ENCODE measurements at places on chromosomes 3 and 15. TPM values are rescaled to one million over a fixed set of nuclear protein-coding genes. Genes with fewer than 3 reads are reported as not detected.
A peak's percentile ranks its signal among the peaks of the same experiment; 100 is the strongest.

PLCL2 gene
- 3.3 TPM for total RNA-seq

- no peak for DNase-seq
These were observed 67.6 kb downstream of the CLASP2 start for GRCh38 chr3:33650495-33650894.

GRCh38 chr15:51131596-51132290 is 37.0 kb upstream of the TNFAIP8L3 start:
- DNase-seq: no peak

DNA sequence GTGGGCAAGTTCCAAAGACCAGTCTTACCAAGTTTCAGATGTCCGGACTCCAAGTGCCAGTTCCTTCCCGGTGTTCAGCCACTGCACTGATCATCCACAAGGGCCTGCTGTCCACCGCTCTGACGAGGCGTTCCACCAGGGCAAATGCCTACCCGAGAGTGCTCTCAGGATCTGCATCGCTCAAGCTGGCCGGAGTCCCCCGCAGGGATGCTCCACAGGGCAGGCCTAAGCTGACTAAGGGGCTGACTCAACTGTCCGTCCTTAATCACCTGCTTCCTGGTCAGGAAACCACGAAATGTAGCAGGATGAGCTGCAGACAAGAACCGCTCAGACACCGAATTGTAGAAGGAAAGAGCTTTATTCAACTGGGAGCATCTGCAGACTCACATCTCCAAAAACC is 341.6 kb downstream of the KCNH8 start:
- DNase-seq: no peak

DNA sequence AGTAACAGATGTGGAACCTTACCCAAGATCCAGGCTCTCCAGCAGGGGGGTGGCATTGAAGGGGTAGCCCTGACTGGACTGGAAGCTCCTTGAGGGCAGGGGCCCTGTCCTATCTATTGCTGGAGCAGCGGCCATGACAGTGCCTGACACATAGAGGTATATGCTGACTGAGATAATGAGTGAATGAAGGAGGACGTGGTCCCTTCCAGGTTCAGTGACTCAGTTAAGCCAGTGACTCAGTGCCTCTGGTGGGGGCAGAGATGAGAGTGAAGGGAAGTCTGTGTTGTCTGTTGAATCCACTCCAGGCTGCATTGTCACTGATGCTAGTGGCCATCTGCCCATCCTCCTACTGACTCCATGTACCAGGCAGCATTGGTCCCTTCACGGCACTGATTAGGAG is 13.0 kb upstream of the CTXND1 start:
- DNase-seq: no peak

GRCh38 chr3:106067711-106068110 is 198.9 kb upstream of the CBLB start:
- no peak for DNase-seq

RASGRF1 gene
- 0.14 TPM for total RNA-seq

GRCh38 chr3:189027626-189028155 is 144.1 kb upstream of the TPRG1 start:
- DNase-seq: no peak

- no peak for DNase-seq
These were observed 2.3 kb downstream of the POPDC2 start for GRCh38 chr3:119657887-119658702.

- no peak for DNase-seq
These were observed 13.3 kb downstream of the MYD88 start for GRCh38 chr3:38151667-38152265.

RTP1 gene
- 5.1 TPM for total RNA-seq

DNA sequence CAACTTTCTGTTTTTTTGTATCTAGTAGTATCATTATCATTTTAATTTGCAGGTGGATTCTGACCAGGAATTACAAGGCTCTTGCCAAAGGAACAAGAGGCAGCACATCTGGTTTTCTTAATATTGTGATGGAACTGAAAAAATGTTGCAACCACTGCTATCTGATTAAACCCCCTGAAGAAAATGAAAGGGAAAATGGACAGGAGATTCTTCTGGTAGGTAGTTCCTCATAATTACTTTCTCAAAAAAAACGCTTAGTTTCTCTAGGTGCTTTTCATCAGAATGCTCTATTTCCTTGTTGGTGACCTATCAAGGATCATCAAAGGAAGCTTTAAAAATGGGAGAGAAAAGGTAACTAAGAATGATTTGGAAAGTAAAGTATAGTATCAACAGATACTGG is 71.6 kb downstream of the CHD2 start:
- DNase-seq: no peak

- no peak for DNase-seq
These were observed 591.9 kb upstream of the NECTIN3 start for GRCh38 chr3:110479731-110480130.

DNA sequence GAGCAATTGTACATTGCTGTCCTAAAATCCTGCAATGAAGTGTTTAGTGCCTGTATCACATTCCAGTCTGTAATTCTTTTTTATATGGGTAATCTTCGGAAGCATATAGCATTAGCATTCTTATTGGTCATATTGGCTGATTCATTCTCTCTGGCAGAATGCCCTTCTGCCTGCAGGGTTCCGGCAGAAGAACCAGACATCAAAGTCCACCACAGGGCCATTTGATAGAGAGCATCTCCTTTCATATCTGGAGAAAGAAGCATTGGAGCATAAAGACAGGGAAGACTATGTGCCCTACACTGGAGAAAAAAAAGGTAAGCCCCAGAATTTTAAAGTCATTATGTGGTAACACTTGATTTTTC is 39.6 kb downstream of the TMOD3 start:
- DNase-seq: no peak

- DNase-seq: no peak
These were observed 33.6 kb downstream of the VGLL4 start for GRCh38 chr3:11610044-11610671.

GOLGA6A gene
- 4.7 TPM for total RNA-seq

ROBO2 gene
- 8.3 TPM for total RNA-seq

GRCh38 chr3:4831580-4831950 is 147.7 kb upstream of the BHLHE40 start:
- no peak for DNase-seq

GRCh38 chr3:51942603-51943450 is 664 bp downstream of the PARP3 start:
- DNase-seq: peak; percentile 71

DNA sequence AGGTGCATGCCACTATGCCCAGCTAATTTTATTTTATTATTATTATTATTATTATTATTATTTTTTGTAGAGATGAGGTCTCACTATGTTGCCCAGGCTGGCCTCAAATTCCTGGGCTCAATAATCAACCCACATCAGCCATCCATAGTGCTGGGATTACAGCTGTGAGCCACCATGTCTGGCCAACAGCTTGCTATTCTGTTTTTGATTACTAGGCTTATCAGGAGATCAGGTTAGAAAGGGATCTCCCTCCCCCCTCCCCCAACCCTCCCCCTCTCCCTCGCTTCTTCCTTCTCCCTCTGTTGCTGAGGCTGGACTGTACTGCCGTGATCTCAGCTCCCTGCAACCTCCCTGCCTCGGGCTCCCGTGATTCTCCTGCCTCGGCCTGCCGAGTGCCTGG is 8.6 kb downstream of the CLN6 start:
- no peak for DNase-seq

ATP10A gene
- 1.4 TPM for total RNA-seq

DNA sequence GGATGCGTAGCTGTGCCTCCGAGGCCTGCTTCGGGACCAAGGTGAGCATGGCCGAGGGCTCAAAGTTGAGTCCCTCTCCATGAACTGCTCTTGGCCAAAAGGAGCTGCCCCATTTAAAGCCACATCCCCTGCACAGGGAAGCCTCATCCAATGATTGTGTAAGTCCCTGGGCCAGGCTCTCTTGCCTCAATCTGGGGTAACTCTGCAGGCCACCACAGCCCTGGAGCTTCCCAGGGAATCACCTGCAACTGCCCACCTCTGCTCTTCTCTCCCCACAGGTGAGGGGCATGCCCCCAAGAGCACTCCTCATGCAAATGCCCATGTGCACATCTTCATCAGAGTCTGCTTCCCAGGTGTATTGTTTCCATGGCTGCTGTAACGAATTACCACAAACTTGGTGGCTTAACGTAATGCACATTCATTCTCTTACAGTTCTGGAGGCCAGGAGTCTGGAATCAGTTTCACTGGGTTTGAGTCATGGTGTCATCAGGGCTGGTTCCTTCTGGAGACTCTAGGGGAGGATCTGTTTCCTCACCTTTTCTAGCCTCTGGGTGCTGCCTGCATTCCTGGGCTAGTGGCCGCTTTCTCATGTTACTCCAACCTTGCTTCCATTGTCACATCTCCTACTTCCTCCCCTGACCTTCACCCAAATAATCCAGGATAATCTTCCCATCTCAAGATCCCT is 25.0 kb upstream of the LOXL1 start:
- no peak for DNase-seq

CD96 gene
- total RNA-seq: not detected

ASB14 gene
- total RNA-seq: 0.03 TPM

KIF9 gene
- 11.2 TPM for total RNA-seq

POPDC2 gene
- total RNA-seq: 0.59 TPM

TCTA gene
- 10.9 TPM for total RNA-seq

GRCh38 chr15:29887721-29888120 is 65.5 kb upstream of the TJP1 start:
- DNase-seq: no peak

LTF gene
- total RNA-seq: not detected
